ENCODE measurements at places on chromosomes 1 and 21.

- H3K27ac ChIP-seq = no peak overlapping the region
- no peaks in the 10 kb centered on the region for H3K36me3 ChIP-seq
- H3K27me3 ChIP-seq = peaks cover 2% of the 10 kb centered on the region
- no peak overlapping the region for H3K4me3 ChIP-seq
These were observed 73.6 kb upstream of the SLC25A33 start for GRCh38 chr1:9465640-9466039.

DNA sequence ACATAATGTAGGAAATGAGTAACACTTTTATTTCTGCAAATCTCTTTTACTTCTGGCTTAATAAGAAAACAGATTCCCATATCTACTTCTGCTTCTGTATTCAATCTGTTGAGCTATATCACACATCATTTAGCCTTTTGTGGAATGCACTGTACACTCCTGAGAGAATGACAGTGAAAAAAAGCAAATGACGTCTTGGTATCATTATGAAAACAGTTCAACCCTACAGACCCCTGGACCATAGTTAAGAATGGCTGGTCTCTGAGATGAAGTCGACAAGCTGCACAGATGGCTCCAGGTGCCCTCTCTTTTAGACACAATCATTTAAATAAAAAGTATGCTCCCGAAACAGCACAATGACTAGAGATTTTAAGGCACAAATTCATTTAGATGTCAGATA lies 247.0 kb downstream of the RERE start:
- no peak for DNase-seq
- no peaks in the 10 kb centered on the region for H3K27me3 ChIP-seq
- H3K4me1 ChIP-seq = peaks cover 26% of the 10 kb centered on the region
- H3K27ac ChIP-seq = no peak overlapping the region

DNA sequence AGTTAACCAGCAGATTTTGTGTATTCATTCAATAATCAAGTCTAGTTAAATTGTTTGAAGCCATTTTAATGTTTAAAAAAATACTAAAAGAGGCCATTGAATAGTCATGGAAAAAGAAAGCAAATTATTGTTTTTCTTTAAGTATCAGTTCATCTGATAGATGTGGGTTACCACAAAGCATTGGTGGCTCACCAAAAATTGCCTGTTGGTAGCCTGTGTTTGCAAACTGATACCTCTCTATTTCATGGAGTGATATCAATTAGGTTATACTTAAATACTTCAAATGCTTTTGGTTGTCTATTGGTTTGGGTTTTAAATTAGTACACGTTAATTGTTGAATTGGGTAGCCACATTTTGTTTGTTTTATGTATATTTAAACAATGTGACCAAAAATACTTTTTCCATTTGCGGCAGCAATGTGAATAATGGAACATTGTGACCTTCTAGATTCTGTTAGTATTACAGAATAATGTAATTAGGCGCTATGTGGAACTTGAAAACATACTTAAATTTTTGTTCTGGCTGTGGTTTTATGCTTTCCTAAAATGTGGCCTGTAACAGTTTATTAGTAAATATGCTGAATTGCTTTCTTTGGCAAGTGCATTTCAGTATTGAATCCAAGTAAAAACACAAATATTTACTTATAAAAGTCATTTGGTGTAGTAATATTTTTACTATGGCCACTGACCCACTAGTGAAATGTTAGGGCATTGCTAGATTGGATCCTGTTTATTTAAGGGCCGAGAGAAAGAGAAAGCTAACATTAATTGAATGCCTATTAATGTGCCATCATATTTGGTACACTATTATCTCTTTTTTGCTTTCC lies 37.1 kb upstream of the NBL1 start:
- H3K27me3 ChIP-seq = no peaks in the 10 kb centered on the region
- H3K36me3 ChIP-seq = peaks cover 2% of the 10 kb centered on the region
- no peak overlapping the region for H3K4me3 ChIP-seq
- peaks cover 6% of the 10 kb centered on the region for H3K4me1 ChIP-seq
- DNase-seq = no peak
- H3K27ac ChIP-seq = no peak overlapping the region

DNA sequence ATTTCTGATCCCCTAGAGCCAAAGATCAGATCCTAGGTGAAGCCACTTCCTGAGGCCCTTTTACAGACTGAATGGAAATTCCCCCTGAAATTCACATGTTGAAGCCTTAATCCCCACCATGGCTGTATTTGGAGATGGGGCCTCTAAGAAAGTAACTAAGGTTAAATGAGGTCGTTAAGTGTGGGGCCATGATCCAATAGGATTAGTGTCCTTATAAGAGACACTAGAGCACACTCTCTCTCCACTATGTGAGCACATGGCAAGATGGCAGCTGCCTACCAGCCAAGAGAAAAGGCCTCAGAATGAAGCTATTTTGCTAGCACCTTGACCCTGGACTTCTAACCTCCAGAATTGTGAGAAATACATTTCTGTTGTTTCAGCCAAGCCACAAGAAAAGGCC lies 13.9 kb downstream of the ABCB10 start:
- H3K36me3 ChIP-seq = peaks cover 14% of the 10 kb centered on the region
- no peak for DNase-seq
- no peak overlapping the region for H3K27ac ChIP-seq

GRCh38 chr1:154157520-154158306 lies 2.8 kb upstream of the NUP210L start:
- peak overlapping the region; percentile 72 for H3K27ac ChIP-seq
- DNase-seq = peak; percentile 18
- peak overlapping the region; percentile 31 for H3K4me3 ChIP-seq
- peaks cover 35% of the 10 kb centered on the region for H3K36me3 ChIP-seq
